ENCODE measurements at places on chromosomes 5 and 9. TPM values are rescaled to one million over a fixed set of nuclear protein-coding genes. Genes with fewer than 3 reads are reported as not detected.

Gene CDH6
- not detected for total RNA-seq

Gene GMCL2
- total RNA-seq, result not detected

Gene CSF1R
- total RNA-seq, result not detected

Gene FRMD3
- 0.03 TPM for total RNA-seq

Gene PCDHB9
- 0.25 TPM for total RNA-seq

Gene STC2
- total RNA-seq, result not detected

Gene F2R
- 30.3 TPM for total RNA-seq

Gene DAB2IP
- 58.1 TPM for total RNA-seq

Gene ERP44
- total RNA-seq, result 6.6 TPM

Gene OR13F1
- not detected for total RNA-seq

Gene ADAMTS13
- total RNA-seq, result 0.39 TPM

Gene CCNO
- 12.4 TPM for total RNA-seq

Gene ABITRAM
- 4.8 TPM for total RNA-seq

Gene MEIKIN
- total RNA-seq, result not detected

Gene C9orf78
- 37.8 TPM for total RNA-seq

Gene FBXL17
- total RNA-seq, result 9.5 TPM

Gene CNOT6
- 15.3 TPM for total RNA-seq

Gene PCDHB7
- 0.05 TPM for total RNA-seq

Gene C8G
- total RNA-seq, result 0.71 TPM

Gene COL5A1
- total RNA-seq, result not detected

Gene CARD9
- total RNA-seq, result 116 TPM

Gene STK32A
- not detected for total RNA-seq

Gene SV2C
- total RNA-seq, result 0.05 TPM

Gene NDUFA8
- total RNA-seq, result 28.1 TPM

Gene GCNT4
- not detected for total RNA-seq

Gene ZBED3
- 2.6 TPM for total RNA-seq

Gene ZNF346
- total RNA-seq, result 15.9 TPM

Gene GPRIN1
- 4.3 TPM for total RNA-seq

Gene DOK3
- 1.9 TPM for total RNA-seq
